T-helper 1 cell (primary cell): ENCODE measurements at places on chromosomes 16 and 17.

DNA sequence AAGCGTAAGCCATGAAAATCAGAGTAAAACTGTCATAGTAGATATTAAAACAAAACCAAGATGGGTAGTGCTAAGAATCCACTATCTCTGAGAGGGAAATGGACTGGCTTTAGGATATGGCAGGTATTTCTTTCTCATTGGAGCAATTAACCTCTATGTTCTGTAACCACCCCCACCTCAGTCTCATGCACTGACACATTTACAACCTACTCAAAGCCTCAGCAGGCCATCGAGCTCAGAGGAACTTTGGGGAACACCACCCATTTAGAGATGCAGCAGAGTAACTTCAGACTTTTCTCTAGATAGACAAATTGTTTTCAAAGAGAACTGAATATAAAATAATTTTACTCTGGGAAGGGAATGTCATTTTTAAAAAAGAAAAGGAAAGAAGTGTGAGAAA lies 615.8 kb upstream of the ZFHX3 start:
- DNase-seq: no peak

DNA sequence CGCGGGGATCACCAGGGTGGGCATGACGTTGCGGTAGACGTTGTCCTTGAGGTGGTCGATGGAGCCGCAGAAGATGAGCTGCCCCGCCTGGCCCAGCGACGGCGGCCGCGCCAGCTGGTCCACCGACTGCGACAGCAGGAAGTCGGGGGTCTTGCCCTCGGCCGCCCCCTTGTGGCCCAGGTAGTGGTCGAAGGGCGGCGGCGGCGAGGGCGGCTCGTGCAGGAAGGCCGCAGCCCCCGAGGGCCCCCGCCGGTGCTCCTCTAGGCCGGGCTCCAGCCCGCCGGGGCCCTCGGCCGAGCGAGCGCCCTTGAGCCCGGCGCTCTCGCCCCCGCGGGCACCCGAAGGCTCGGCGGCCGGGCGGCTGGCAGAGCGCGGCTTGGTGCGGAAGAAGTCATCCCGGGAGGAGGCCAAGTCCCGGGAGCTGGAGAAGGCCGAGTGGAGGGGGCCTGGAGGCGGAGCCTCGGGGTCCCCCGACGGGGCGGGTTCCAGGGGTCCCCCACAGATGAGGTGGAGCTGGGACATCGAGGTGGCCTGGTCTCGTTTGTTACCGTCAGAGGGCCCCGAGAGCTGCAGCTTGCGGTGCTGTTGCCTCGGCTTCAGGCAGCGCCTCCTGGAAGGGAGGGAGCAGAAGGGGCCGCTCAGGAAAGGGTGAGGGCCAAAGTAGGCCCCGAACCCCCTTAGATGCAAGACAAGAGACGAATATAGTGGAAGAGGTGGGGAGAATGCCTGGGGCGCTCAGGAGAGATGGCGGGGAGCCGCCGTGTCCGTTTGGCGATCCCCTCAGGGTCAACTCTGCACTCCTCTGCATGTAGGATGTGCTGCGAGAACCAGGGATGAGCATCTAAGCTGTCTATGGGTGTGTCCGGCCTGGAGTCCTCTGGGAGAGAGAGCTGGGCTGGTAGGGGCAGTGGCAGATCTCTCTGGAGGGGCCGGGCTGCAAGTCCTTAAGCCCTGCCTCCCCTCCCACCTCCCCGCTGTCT lies 8.8 kb downstream of the FAM171A2 start:
- no peak for DNase-seq

- DNase-seq: peak; percentile 45
Observed at GRCh38 chr16:25106567-25107465, 4.7 kb upstream of the LCMT1 start.

- no peak for DNase-seq
Observed at GRCh38 chr16:47060596-47060995, 83.1 kb downstream of the NETO2 start.
